ENCODE measurements at places on chromosomes 13 and 19.

- DNase-seq, result no peak
These were observed 2.3 kb downstream of the CD209 start for GRCh38 chr19:7744871-7745650.

GRCh38 chr13:92602560-92602959, 624.0 kb upstream of the GPC6 start:
- DNase-seq, result no peak

DNA sequence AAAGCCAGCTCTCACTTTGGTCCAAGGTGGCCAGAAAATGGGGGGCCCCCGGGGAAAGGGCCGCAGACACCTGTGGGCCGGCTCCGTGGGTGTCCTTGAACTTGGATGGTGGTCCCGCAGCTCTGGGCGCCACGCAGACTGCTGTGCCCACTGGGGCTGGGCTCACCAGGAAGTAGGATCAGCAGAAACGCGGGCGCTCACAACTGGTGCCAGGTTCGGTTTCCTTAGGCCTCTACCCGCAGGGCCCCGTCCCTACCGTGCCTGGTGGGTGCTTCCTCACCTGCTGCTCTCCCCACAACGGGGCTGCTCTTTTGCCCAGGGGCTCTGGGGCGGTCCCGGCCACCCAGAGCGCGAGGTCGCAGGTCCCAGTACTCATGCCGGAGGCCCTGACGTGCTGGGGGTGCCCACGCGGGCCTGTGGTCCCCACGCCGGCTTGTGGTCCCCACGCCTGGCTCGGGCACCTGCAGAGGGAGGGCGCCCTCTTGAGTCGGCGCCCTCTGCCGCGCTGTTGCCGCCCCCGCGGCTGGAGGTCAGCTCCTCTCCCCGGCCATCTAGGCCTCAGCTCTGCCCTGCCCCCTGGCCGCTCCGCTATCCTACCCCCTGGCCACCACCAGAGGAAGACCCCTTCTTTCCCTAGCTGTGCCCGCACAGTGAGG, 1303.6 kb downstream of the UQCRFS1 start:
- DNase-seq, result no peak

GRCh38 chr13:47858042-47859025, 142.7 kb downstream of the SUCLA2 start:
- DNase-seq, result no peak

- DNase-seq, result no peak
These were observed 10.3 kb upstream of the SLC1A5 start for GRCh38 chr19:46798713-46799112.

DNA sequence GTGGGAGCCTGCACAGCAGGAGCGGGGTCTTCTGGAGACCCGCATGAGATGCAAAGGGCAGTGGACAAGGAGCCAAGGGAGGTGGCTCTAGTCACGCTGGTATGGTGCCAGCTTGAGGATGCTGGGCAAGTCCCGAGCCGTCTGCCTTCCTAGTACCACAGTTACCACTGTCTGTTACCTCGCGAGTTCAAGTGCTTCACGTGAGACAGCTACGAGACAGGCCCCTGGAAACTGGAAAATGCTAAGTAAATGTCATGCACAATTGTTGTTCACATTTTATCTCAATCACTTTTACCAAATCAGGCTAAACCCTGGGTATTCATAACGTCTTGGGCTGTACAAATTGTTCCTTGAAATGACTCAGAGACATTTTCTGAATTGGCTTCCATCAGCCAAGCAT, 155.7 kb downstream of the TNFRSF19 start:
- DNase-seq, result no peak

- no peak for DNase-seq
These were observed 14.6 kb downstream of the NACC1 start for GRCh38 chr19:13132471-13133180.

DNA sequence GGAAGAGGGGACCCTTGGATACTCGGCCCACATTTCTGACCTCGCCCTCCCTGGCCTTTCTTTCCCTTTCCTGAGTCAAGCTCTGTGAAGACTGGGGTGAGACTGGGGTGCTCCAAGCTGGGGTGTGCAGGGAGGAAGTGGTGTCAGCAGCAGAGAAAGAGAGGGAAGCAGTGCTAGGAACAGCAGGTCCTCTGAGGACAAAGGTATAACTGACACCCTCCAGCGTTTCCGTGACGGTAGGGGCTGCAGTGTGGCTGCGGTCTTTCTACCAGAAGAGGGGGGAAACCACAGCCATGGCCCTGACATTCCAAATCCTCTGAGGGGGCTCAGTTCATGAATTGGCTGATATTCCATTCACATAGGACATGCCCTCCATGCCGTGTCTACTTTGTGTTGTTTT, 1.1 kb downstream of the KIR3DL2 start:
- DNase-seq, result no peak

GRCh38 chr13:111855191-111855590, 211.8 kb upstream of the SOX1 start:
- DNase-seq, result no peak

GRCh38 chr13:108508263-108508662, 121.1 kb upstream of the MYO16 start:
- no peak for DNase-seq

- no peak for DNase-seq
These were observed 70.1 kb downstream of the CAB39L start for GRCh38 chr13:49373716-49374115.

GRCh38 chr13:76489274-76489673, 396.9 kb downstream of the KCTD12 start:
- DNase-seq, result no peak

DNA sequence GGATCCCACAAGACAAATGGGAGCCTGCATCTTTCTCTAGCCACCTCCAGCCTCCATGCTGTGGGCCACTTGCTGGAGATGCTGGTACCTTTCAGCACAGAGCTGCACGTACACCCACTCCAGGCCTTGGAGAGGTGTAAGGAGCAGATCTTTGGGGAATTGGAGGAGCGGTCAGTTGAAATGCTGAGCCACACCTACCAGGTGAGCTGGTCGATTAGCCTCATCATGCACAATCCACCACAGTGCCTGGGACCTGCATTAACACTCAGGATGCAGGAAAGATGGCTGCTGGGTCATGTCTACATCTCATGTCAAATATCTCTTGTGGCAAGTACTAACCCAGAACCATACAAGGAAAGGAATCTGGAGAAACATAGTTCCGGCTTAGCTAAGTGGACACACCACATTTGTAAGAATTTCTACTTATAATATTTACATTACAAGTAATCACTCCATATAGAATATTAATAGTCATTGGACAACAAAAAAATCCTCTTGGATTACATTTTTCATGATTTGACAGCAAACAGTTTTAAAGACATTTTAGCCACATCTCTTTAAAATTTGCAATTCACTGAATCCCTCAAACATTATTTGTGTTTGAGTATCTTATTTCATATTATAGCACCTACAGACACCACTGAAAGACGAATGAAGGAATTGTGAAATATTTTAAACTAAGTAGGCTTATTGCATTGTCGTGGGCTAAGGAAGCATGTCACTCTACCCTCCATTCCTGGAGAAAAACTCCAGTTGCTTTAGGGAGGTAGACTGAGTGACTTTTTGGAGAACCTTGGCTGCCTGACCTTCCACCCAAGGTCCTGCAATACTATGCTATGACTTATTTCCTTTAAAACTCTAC, 21.8 kb upstream of the MBNL2 start:
- DNase-seq, result no peak

- DNase-seq, result peak; percentile 39
These were observed 39.1 kb upstream of the MTIF3 start for GRCh38 chr13:27489456-27489855.

- peak; percentile 22 for DNase-seq
These were observed 61.2 kb upstream of the WDFY2 start for GRCh38 chr13:51523082-51523518.

GRCh38 chr19:15266683-15267082, 34.4 kb upstream of the EPHX3 start:
- DNase-seq, result no peak

DNA sequence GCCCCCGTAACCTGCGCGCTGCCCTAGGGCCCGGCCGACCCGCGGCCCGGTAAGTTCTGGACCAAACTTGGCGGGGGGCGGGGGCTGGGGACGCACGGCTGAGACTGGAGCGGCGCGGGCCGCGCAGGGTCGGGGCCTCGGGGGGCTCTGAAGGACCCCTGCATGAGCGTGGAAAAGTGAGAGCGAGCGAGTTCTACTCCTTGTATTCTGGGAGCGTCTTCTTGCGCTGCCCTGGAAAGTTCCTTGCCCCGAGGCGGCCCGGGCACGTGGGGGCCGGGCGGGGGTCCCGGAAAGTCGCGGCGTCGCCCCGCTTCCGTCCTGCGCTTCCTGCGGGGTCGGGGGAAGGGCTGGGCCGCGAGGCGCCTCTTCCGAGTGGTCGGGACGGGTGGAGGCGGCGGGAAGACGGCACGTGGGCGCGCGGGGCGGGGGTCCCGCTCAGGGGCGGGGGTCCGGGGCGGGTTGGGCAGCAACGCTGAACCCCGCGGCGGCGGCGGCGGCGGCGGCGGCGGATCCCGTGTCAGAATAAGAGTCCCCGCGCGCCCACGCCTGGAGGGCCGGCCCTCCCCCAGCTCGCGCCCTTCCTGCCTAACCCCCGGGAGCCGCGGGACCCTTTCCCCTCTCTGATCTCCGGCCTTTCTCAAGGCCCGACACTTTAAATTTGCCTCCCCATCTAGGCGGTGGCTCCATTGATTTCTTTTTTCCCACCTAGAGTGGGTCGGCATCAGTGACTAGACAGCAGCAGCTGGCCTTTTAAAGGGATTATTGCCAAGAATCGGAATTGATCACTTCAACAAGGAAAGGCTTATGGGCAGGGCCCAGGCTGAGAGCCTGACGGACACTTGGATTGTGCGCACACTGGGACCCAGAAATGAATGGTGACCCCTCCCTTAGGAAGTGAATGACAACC, 749 bp downstream of the GATAD2A start:
- peak; percentile 72 for DNase-seq

DNA sequence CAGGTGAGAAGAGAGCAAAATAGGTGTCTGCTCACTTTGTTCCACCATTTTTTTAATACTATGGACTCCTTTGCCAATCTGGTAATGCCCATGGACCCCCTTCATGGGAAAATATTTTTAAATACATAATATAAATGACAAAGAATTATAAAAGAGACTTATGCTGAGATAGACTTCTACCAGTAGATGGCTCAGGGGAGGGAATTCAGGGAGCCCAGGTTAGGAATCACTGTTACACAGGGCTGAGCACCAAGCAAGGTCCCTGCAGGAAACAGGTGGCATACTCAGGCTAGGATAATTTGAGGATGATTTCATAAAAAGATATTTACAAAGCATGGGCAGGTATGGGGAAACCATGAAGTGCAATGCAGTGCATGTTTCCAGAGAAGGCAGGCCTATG, 525.9 kb downstream of the FGF9 start:
- no peak for DNase-seq

- no peak for DNase-seq
These were observed 116.9 kb downstream of the EFNB2 start for GRCh38 chr13:106418556-106418955.

DNA sequence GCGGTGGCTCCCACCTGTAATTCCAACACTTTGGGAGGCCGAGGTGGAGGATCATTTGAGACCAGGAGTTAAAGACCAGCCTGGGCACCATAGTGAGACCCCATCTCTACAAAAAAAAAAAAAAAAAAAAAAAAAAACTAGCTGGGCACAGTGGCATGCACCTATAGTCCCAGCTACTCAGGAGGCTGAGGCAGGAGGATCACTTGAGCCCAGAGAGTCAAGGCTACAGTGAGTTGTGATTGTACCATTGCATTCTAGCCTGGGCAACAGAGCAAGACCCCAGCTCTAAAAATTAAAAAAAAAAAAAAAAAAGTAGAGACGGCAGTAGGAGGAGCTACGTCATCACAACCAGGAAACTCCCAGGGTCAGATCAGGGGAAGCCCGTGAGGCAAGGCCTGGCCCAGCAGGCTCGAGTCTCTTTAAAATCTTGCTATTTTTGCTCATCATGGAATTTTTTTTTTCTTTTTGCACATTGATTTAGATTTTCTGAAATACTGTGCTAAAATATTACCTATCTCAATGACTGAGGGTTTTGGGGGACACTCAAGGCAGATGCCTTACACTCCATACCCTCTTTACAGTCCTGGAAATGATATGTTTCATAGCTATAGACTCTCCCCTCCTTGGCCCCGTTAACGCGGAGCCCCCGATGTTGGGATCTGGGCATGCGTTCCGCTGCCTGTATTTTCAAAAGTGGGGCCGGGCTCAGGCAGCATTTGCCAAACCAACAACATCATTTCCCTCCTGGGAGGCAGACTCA, 44.4 kb upstream of the USE1 start:
- no peak for DNase-seq

- no peak for DNase-seq
These were observed 440.9 kb downstream of the RFC3 start for GRCh38 chr13:34258646-34259386.

GRCh38 chr19:37056776-37057175, 21.5 kb upstream of the ZNF420 start:
- DNase-seq, result no peak

DNA sequence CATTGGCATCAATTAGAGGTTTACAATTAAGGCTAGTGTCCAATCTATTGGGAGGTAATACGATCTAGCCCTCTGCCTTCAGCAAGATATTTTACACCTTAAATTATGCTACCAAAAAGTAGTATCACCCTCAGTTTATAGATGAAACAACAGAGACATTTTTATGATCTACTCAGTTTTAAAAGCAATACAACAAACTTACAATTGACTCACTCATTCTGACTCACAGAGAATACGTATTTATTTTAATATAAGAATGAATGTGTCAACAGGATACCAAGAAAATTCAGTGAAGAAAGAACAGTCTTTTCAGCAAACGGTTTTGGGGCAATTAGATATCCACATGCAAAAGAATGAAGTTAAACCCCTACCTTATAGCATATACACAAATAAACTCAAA, 32.5 kb upstream of the STARD13 start:
- no peak for DNase-seq

- DNase-seq, result no peak
These were observed 15.0 kb upstream of the ALOX5AP start for GRCh38 chr13:30720172-30720869.

DNA sequence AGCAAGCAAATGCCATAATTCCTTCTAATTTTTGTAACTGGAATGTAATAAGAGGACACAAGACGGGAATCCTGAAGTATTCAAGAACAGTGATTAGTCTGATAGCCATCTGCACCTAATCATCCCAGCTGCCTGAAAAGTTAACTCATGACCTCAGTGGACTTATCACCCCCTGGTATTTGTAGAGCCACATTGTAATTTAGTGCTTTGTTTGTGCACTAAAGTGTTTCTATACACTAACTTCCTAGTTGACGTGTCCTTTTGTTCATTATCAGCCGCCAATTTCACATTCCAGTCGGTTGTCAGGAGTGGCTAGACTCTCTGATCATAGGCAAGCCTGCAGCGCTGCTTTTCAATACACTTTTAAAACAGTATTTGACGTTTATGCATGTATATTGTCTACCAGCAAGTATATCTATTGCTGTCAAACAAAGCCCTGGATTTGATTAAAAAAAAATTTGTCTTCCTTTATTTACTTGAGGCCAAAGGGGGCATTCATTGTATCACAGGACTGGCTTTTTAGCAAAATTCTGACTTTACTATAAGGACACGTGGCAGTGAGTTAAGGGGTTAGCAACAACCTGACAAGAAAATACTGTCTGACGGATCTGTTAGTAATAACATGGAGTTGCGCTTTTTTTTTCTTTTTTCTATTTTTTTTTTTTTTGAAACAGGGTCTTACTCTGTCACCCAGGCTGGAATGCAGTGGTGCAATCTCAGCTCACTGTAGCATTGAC, 10.4 kb upstream of the SOX21 start:
- no peak for DNase-seq

GRCh38 chr13:106532111-106532929, 3.1 kb downstream of the EFNB2 start:
- DNase-seq, result peak; percentile 42

Data from right hindlimb (tissue), 1 donor.